ENCODE measurements at places on chromosomes 3 and 15. TPM values are rescaled to one million over a fixed set of nuclear protein-coding genes. Genes with fewer than 3 reads are reported as not detected.

- H3K36me3 ChIP-seq = no peaks in the 10 kb centered on the region
- DNase-seq = no peak
- no peak overlapping the region for H3K27ac ChIP-seq
Observed at GRCh38 chr15:54083501-54083900, 105.3 kb downstream of the UNC13C start.

- no peak overlapping the region for H3K4me3 ChIP-seq
- H3K4me1 ChIP-seq = no peaks in the 10 kb centered on the region
- peaks cover 5% of the 10 kb centered on the region for H3K27me3 ChIP-seq
- H3K36me3 ChIP-seq = no peaks in the 10 kb centered on the region
- DNase-seq = no peak
Observed at GRCh38 chr3:115667738-115668065, 44.4 kb downstream of the GAP43 start.

GRCh38 chr15:60797444-60798040, 318.6 kb upstream of the ICE2 start:
- peaks cover 38% of the 10 kb centered on the region for H3K4me1 ChIP-seq
- no peaks in the 10 kb centered on the region for H3K36me3 ChIP-seq
- no peak for DNase-seq
- H3K4me3 ChIP-seq = no peak overlapping the region
- H3K27me3 ChIP-seq = no peaks in the 10 kb centered on the region

- DNase-seq = peak; percentile 58
- no peak overlapping the region for H3K27ac ChIP-seq
- no peaks in the 10 kb centered on the region for H3K36me3 ChIP-seq
- peaks cover 13% of the 10 kb centered on the region for H3K27me3 ChIP-seq
- no peaks in the 10 kb centered on the region for H3K4me1 ChIP-seq
Observed at GRCh38 chr3:111539351-111540331, 2.4 kb upstream of the CD96 start.

DNA sequence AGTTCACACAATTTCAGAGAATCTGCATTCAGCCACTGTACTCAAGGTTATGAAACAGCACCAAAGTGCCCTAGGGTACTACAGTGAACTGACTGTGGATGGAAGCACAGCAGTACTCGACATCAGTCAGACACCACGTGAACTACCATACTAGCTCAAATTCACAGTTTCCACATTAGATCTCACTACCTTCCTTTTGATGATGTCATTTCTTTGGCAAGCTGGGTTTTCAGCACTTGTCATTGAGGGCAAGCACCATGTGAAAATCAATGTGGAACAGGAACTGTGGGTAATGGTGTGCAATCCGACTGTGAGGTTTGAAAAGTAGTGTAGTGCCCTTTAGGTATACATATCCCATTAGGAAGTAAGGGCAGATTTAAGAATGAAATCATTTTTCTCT, 110.5 kb upstream of the BFSP2 start:
- no peak overlapping the region for H3K4me3 ChIP-seq
- no peak for DNase-seq
- H3K27me3 ChIP-seq = no peaks in the 10 kb centered on the region

DNA sequence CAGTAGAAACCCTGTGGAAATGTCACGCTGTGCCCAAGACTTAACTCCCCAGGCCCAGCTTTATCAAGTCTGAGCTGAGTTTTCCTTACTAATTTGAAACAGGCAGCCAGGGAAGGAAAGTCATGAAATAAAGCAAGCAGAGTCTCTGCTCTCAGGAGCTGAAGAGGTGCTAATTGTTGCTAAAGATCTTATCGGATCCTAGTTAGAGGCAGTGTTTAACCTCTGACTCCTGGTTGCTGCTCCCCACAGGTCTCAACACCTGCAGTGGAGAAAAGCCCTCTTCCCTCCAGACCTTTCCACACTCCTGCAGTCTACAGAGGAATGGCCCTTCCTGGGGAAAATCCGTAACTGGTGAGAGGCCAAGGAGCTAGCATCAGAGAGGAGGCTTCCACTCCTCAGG, 628.2 kb downstream of the NTRK3 start:
- no peak overlapping the region for H3K4me3 ChIP-seq
- no peaks in the 10 kb centered on the region for H3K36me3 ChIP-seq
- no peak for DNase-seq
- no peaks in the 10 kb centered on the region for H3K4me1 ChIP-seq
- H3K27me3 ChIP-seq = no peaks in the 10 kb centered on the region
- no peak overlapping the region for H3K27ac ChIP-seq

KBTBD8 gene
- polyA plus RNA-seq = 4.0 TPM

PLCH1 gene
- polyA plus RNA-seq = not detected

CNTN3 gene
- not detected for polyA plus RNA-seq
